ENCODE measurements at places on chromosomes 7 and 10.

DNA sequence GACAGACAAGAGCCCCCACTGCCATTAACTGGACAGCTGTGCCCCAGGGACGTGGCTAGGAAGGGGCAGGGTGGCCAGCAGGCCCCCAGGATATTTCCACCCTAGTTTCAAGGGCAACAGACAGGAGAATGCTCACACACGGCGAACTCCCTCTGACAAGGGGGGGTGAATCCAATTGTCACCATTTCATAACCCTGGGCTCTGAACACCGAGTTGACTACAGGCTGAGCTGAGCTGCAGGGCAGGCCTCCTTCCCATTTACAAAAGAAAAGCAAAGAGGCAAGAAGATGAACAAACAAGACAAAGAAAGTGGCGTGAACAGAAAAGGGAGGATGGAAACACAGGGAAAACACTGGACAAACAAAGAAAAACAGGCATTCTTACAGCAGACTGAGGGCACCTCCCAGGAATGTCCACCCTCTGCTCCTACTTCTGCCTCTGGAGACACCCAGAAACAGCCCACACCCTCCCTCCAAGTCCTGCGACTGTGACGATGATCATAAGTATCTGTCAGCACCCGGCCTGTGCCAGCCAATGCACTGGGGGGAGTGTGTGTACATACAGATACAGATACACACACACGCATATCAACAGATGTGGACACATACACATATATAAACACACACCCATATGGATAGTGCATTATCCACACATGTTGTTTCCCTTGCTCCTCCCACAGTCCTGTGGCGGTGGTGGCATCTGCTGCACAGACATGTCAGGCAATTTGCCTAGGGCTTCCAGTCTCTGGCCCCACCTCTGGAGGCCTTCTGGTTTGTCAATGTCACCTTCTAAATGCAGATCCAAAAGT lies 66.2 kb downstream of the FAM53B start:
- DNase-seq: no peak

DNA sequence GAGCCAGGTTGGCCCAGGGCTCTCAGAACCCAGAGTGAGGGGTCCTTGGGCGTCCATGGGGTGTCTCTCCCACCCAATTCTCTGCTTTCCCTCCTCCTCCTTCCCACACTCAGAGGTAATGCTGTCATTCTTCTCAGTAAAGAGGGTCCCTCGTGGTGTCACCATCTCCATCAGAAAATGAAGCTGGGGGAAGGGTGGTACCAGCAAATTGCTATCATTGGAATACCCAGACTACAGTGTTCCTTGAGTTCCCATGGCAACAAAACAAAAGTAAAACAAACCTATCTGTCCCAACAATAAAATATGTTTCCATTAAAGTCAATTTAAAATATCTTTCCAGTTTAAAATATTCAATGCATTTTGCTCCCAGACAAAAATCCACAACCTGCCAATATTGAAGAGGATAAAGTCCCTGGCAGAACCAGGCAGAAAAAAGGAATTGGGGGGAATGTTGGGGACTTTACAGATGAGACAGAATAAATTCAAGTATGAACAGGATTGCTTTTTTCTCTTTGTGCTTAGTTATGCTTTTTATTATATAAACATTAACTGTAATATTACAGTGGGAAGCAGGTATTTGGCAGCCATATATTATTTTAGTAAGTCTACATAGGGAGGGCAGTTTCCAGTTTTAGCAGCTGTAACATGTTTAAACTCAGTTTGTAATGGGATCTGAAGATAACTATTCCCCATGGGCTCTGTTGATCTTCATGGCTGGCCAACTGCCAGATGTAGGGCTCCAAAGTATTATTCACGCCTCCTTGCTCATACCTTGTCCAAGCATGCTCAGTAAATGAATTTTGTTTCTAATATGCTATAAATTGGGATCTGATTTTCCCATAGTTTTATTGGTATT lies 182.1 kb downstream of the ARID5B start:
- no peak for DNase-seq

GRCh38 chr10:132264306-132264950 lies 43.3 kb downstream of the STK32C start:
- DNase-seq: no peak

GRCh38 chr7:23107781-23108180 lies 2.2 kb downstream of the KLHL7 start:
- no peak for DNase-seq

DNA sequence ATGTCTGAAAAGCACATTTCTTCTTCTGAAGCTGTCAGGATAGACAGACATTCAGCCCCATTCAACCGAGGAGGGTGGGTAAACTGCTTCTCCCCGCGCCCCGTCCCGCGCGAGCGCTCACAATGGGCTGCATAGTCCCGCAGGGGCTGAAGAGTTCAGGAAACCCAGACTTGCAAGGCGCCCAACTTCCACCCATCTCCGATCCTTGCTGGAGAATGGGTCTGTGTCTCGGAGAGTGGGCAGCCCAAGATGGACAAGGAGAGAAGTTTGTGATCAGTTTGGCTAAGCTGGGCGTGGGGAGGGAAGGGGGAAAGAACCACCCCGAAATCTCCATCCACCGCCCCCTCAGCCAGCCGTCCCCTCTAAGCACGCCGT lies 686 bp downstream of the AASS start:
- no peak for DNase-seq

- DNase-seq: peak; percentile 38
These were observed 6.1 kb downstream of the GSTO2 start for GRCh38 chr10:104274762-104275721.

DNA sequence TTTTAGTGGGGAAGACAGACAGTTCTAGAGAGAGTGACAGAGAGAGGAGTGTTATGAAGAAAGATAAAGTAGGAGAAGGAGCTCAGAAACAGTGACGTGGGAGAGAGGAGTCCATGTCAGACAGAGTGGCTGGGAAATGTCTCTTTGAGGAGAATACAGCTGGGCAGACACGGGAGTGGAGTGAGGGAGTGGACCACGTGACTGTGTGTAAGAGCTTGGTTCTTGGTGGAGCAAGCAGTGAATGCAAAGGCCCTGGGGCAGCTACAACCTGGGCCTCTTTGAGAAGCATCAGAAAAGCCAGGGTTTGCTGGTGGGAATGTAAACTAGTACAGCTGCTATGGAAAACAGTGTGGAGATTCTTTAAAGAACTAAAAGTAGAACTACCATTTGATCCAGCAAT lies 11.9 kb upstream of the PLEKHS1 start:
- DNase-seq: no peak

DNA sequence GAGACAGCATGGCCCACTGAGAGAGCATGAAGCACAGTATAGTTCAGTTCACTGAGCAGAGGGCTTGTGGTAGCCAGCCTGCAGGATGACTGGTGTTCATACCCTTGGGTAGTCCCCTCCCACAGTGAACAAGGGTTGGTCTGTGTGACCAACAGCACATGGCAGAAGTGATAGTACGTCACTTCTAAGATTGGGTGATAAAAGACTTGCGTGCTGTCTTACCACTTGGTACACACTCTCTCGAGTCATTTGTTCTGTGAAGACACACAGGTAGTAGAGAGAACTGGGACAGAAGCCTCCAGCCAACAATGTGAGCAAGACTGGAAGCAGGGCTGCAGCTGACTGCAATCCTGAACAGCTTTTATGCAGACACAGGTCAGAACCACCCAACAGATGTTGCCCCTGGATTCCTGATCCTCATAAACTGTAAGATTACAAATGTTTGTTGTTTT lies 14.6 kb downstream of the EPC1 start:
- peak; percentile 34 for DNase-seq

- no peak for DNase-seq
These were observed 64.0 kb upstream of the KMT2E start for GRCh38 chr7:104950006-104950405.

- no peak for DNase-seq
These were observed 80.5 kb upstream of the TAS2R16 start for GRCh38 chr7:123075838-123076467.

DNA sequence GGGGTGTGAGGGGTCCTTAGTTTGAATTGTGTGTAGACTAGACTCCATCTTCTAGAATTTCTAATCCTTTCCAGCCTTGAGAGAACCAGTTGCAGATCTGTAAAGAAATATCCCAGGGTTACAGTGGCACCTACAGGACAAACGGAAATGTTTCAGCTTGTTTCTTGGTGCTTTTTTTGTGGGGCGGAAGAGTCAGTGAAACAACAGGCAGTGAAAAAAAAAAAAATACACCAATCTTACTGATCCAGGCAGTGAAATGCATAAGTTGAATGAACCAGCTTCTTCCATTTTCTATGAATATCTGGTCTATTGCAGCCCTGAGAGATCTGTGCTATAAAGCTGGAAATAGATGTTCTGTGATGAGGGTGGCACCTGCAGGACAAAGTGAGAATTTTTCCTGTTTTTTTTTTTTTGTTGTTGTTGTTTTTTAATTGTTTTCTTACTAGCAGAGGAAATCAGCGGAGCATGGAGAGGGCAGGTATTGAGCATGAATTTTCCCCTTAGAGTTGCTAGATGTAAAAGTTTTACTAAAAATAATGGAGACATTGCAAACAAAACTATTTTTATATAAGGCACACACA lies 81.9 kb upstream of the DYNC1I1 start:
- DNase-seq: no peak

GRCh38 chr7:28102797-28103196 lies 77.8 kb downstream of the JAZF1 start:
- no peak for DNase-seq

GRCh38 chr7:29806995-29807841 lies 910 bp downstream of the WIPF3 start:
- no peak for DNase-seq

- peak; percentile 19 for DNase-seq
These were observed 38.0 kb downstream of the ZNF777 start for GRCh38 chr7:149422914-149423301.

DNA sequence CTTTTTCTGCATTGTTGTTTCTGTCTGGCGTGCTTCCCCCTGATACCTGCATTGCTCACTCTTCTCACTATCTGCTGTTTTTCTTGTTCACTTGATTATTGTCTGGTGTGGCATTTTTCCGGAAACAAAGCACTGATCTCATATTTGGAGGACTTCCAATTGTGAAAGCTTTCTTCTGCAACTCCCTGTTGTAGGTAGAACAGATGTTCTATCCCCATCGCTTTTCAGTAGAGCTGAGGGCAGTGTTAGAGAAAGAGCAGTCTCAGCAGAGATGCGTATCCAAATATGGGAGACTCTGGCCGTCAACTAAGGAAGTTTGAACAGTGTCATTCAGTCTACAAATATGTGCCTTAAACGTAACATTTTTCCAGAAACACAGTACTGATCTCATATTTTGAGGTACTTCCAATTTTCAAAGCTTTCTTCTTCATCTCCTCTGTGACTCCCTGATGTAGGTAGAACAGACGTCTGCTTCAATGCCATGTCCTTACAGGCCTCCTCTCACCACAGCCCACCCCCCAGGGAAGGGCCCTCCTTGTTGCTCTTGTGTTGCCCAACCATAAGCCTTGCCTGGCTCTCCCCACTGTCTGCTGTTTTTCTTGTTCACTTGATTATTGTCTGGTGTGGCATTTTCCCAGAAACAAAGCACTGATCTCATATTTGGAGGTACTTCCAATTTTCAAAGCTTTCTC lies 27.1 kb upstream of the GJD4 start:
- no peak for DNase-seq

DNA sequence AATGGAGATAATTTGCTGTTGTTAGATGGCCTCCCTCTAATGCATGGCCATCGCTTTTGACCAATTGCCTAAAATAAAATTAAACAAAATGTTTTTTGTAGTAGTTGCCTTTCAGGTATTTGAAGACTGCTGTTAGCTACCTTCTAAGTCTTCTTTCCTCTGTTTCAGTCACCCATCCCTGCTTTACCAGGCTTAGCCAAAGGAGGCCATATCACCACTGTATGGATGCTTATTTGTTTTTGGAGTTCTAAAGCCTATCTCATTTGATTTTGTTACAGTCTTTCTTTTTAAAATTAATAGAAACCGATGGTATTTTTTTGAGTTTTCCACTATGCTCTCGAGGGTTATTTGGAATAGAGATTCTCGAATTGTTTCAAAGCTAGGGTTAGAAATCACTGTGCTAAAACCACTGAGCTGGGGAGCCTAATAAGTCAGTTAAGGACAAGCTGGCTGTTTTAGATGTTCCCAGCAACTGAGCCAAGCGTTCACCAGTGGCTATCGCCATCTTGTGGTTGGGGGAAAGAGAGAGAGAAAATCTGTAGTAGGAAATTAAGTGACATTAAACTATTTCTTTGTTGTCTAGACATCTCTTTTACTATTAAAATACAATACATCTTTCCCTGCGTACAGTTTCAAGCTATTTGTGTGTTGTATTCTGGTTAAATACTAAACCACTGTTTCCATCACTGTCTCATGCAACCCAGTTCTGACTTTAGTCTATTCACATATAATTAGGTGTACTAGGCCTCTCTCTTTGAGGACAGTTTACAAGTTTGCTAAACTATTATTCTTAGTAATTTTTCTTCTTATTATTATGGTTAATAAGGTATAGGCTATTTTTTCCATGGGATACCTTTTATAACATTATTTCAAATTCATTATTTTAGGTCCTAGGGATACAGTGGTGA lies 52.2 kb downstream of the GPR158 start:
- DNase-seq: no peak

GRCh38 chr7:107989618-107990373 lies 13.2 kb downstream of the LAMB1 start:
- no peak for DNase-seq

DNA sequence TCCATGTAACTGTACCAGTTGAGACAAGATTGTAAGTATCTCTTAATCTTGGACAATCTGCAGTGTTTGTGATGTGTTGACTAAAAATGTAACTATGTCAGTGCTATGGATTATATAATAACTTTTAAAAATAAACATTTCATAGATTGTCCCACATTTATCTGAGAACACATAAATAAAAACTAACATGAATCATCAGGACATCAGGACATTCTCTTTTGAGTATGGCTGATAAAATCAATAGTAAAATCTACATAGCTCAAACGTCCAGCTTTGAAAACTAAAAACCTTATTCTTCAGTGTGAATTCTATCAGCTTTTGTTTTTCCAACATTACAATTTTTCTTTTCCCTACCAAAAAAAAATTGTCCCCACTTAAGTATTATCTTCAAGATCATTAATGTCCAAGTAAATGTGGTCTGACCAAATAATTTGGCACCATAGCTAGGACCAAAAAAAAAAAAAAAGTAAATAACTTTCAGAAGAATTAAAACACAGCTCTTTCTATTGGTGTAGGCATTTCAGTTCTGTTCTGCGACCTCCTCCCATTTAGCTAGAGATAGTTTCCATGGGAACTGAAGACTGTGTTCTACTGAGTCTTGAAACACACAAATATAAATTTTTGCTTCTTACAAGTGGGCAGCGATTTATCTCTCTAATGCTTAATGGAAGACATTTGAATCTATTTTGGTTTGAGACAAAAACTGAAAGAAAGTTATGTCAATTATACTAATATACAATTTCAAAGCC lies 123.0 kb upstream of the SGCE start:
- no peak for DNase-seq

DNA sequence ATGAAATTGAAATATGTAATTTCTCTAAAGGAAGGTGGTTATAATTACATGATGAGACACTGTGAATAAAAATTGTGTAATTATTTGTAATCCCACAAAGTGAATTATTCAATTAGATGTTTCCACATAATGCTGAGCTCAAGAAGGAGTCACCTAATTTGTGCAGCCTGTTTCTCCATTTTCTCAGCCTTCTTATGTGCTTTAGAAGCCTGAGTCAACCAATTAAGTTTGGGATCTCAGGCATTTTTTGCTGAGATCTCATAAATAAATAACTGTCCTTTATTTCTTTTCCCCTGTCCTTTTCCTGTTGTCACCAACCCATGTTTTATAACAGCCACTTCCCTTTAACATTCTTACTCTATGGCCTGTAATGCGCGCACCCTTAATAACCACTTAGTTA lies 506.5 kb upstream of the SEMA3D start:
- DNase-seq: no peak

- no peak for DNase-seq
These were observed 32.3 kb upstream of the LYZL1 start for GRCh38 chr10:29256586-29256985.

All from activated T-cell treated with anti-CD3 and anti-CD28 coated beads for 1 hour (primary cell).